ENCODE measurements at places on chromosomes 6 and 20. TPM values are rescaled to one million over a fixed set of nuclear protein-coding genes. Genes with fewer than 3 reads are reported as not detected.

DNA sequence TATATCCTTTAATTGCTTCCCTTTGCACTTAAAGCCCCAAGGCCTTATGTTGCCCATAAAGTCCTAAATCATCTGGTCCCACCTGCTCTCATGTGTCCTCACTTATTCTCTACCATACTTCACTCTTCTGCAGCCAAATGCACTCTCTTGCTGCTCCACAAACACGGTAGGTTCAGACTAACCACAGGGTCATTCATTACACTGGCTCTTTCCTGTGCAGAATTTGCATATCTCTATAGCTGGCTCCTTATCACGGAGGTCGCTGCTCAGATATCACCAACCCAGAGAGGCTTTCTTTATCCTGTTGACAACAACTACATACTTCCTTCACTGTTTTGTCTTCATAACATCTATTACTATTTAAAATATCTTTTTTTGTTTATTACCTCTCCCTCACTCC, 86.8 kb downstream of the MOXD1 start:
- no peaks in the 10 kb centered on the region for H3K27me3 ChIP-seq
- H3K4me1 ChIP-seq: no peaks in the 10 kb centered on the region
- DNase-seq: no peak
- H3K36me3 ChIP-seq: no peaks in the 10 kb centered on the region

DNA sequence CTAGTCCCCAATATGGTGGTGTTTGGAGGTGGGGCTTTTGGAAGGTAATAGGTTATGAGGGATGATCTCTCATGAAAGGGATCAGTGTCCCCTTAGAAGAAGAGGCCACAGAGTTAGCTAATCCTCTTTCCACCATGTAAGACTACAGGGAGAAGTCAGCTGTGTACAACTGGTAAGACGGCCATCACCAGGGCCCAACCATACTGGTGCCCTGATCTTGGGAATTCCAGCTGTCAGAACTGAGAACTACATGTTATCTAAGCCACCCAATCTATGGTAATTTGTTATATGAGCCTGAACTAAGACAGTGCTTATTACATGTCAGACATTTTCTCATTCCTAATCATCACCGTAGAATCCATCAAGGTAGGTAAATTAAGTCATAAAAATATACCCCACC, 77.7 kb upstream of the ZNF217 start:
- no peak overlapping the region for H3K4me3 ChIP-seq
- H3K36me3 ChIP-seq: no peaks in the 10 kb centered on the region
- DNase-seq: no peak
- H3K27ac ChIP-seq: no peak overlapping the region

DNA sequence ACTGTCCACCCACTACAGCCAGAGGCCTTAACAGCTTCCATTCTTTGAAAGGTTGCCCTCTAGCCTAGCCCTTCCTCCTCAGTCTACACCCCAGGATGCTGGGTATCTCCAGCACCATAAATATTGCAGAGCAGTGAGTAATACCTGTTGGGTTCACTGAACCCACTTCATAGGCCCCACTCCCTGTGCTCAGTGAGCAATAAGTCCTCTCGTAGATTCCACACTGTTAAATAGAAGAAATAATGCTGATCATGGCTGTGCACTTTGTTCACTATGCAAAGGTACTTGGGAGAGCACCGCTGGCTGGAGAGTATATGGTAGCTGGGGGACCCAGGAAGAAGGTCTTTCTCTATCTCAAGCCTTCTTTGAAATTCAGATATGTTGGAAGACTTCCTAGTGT, 87.3 kb downstream of the RSPH3 start:
- peaks cover 10% of the 10 kb centered on the region for H3K4me1 ChIP-seq
- DNase-seq: no peak
- H3K27me3 ChIP-seq: no peaks in the 10 kb centered on the region
- H3K4me3 ChIP-seq: no peak overlapping the region
- H3K27ac ChIP-seq: no peak overlapping the region

DNA sequence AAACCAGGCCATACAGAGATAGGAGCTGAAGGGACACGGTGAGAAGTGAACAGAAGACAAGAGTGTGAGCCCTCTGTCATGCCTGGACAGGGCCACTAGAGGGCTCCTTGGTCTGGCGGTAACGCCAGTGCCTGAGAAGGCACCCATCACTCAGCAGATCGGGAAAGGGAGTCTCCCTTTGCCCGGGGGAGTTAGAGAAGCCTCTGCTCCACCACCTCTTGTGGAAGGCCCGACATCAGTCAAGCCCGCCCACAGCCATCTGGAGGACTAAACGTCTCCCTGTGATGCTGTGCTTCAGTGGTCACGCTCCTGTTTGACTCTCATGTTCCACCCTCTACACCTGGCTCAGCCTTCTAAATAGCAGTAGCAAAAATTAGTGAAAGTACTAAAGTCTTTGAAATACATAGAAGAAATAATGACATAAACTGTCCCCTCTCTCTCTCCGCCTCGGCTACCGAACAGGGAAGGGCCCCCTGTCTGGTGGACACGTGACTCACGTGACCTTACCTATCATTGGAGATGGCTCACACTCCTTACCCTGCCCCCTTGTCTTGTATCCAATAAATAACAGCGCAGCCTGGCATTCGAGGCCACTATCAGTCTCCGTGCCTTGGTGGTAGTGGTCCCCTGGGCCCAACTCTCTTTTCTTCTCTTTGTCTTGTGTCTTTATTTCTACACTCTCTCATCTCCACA, 66.7 kb downstream of the RPP21 start:
- H3K27me3 ChIP-seq: peaks cover 46% of the 10 kb centered on the region
- no peaks in the 10 kb centered on the region for H3K4me1 ChIP-seq
- no peak overlapping the region for H3K27ac ChIP-seq
- no peak for DNase-seq
- H3K4me3 ChIP-seq: no peak overlapping the region

DNA sequence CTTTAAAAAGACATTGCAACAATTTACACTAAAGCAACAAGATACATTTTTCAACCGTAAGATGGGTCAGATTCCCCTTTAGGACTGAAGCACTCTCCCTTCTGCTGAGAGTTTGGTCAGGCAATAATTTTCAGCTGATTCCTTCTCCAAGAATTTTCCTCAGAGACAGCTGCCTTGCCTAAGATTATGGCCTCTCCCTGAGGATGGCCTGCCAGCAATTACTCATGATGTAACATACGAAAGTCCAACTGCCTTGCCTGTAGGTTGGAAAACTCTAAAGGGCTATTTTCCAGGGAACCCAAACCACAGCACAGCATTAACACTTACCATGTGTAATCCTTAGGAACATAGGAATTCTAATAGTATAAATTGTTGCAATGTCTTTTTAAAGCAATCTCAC, 229.1 kb upstream of the FLRT3 start:
- H3K4me1 ChIP-seq: no peaks in the 10 kb centered on the region
- H3K4me3 ChIP-seq: no peak overlapping the region
- no peaks in the 10 kb centered on the region for H3K27me3 ChIP-seq
- H3K36me3 ChIP-seq: no peaks in the 10 kb centered on the region

DNA sequence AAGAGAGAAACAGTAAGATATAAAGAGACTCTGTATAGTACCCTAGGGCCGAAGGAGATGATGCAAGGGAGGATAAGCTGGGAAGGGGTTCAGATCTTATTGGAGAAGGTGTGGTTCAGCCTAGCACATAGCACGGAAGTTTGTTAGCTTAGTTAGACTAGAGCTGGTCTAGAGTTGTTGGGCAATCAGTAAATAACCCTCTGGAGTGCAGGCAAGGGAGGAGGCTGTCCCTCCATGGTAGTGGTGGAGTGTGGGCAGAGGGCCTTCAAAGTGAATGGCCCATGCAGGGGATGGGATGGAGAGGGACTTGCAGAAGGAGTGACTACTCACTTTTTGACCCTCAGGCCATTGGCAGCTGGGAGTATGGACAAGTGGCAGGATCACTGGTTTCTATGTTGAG, 20.0 kb downstream of the TULP4 start:
- no peaks in the 10 kb centered on the region for H3K27me3 ChIP-seq
- H3K27ac ChIP-seq: no peak overlapping the region
- H3K4me3 ChIP-seq: no peak overlapping the region
- H3K4me1 ChIP-seq: no peaks in the 10 kb centered on the region
- no peaks in the 10 kb centered on the region for H3K36me3 ChIP-seq

DNA sequence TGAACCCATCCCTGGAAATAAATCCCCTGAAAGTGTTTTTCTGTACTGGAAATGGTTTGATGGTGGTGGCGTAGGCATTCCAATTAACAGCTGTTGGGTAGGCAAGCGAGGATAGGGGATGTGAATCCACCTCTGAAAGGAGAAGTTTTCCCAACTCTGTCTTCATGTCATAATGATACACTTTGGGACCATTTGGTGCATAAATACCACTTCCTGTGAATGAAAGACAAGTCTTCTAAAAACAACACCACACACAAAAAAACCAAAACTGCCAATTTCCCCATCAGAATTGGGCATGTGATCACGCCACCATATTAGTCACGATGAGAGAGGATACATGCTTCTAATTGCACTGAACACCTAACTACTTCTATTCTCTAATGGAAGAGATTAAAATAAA, 6.4 kb downstream of the VNN2 start:
- no peaks in the 10 kb centered on the region for H3K36me3 ChIP-seq
- H3K4me1 ChIP-seq: no peaks in the 10 kb centered on the region
- H3K27me3 ChIP-seq: no peaks in the 10 kb centered on the region
- no peak for DNase-seq
- no peak overlapping the region for H3K4me3 ChIP-seq
- H3K27ac ChIP-seq: no peak overlapping the region

DNA sequence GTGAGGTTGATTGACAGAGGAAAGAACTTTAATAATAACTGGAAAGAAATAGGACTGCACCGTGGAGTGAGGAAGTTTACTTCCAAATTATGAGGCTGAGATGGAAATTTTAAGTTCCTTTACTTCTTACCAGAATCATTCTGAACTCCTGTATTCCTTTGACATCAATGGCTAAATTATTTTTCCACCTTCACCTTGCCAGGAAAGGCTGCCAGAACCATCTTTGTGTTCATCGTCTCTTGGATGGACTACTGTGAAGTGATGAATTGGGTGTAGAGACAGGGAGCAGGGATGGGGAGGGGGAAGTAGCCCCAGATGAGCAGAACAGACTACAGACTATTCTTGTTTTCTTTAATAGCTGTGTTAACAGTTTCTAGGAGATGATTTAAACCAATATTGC, 102.1 kb upstream of the CEP162 start:
- H3K4me1 ChIP-seq: peaks cover 14% of the 10 kb centered on the region
- H3K4me3 ChIP-seq: no peak overlapping the region

GRCh38 chr6:158503846-158504245, 56.0 kb upstream of the TMEM181 start:
- H3K4me3 ChIP-seq: no peak overlapping the region
- H3K27me3 ChIP-seq: no peaks in the 10 kb centered on the region
- H3K27ac ChIP-seq: no peak overlapping the region
- no peak for DNase-seq
- H3K36me3 ChIP-seq: peaks cover 51% of the 10 kb centered on the region

DNA sequence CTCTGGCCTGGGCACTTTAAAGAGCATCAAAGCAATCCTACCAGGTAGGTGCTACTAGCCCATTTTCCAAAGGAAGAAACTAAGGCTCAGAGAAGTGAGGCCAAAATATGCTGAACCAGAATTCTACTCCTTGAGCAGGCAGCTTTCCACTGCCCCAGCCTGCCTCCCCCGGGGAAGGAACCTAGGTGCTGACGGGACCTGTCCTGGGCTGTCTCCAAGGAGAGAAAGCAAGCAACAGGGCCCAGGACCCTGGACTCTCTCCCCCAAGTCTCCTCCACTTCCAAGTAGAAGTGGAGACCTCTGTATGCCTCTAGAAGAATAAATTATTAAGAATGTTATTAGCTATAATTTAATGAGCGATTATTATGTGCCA, 159.5 kb downstream of the MRPL14 start:
- no peak for DNase-seq
- H3K4me1 ChIP-seq: peaks cover 31% of the 10 kb centered on the region

DNA sequence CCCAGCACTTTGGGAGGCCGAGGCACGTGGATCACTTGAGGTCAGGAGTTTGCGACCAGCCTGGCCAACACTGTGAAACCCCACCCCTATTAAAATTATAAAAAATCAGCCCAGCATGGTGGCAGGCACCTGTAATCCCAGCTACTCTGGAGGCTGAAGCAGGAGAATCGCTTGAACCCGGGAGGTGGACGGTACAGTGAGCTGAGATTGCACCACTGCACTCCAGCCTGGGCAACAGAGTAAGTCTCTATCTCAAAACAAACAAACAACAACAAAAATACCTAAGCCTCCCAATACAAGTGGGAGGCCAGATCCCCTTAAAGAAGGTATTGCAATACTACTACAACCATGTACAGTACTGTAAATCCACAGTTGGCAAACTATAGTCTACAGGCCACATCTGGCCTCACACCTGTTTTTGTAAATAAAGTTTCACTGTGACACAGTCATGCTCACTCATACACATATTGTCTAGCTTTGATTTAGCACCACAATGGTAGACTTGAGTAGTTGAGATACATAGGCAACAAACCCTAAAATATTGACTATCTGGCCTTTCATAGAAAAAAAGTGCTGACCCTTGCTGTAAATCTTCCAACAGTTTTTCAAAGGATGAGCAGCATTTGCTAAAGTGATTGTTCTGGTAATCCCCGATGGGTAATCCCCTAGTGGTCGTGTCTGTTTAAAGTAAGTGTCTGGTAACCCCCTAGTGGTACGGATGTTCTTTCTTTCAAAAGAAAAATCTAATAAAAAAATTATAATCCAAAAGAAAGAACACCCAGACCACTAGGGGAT, 202.0 kb downstream of the RNGTT start:
- no peaks in the 10 kb centered on the region for H3K4me1 ChIP-seq
- no peak for DNase-seq
- no peaks in the 10 kb centered on the region for H3K27me3 ChIP-seq
- H3K36me3 ChIP-seq: no peaks in the 10 kb centered on the region

DNA sequence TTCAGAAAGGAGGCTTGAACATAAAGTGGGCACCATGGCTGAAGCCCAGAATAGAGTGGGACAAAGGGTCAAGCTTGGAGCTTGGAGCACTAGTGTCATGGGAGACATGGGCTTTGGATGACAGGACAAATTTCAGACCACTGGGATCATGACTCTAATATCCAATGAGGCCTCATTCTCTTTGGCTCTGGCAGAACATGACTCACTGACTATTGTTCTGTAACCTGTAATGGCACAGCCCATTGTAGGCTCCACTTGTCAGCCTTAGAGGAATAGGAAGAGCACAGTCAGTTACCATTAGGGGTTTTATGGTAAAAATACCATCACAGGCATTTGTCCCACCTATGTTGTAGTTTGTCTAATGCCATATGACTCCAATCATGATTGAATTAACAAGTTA, 34.0 kb upstream of the MMS22L start:
- no peaks in the 10 kb centered on the region for H3K4me1 ChIP-seq
- H3K27me3 ChIP-seq: no peaks in the 10 kb centered on the region
- H3K27ac ChIP-seq: no peak overlapping the region
- DNase-seq: no peak

- H3K4me1 ChIP-seq: peaks cover 22% of the 10 kb centered on the region
- no peak overlapping the region for H3K4me3 ChIP-seq
- no peak for DNase-seq
- no peaks in the 10 kb centered on the region for H3K27me3 ChIP-seq
Observed at GRCh38 chr6:136720045-136720770, 72.1 kb downstream of the MAP3K5 start.

MEP1A gene
- not detected for total RNA-seq

FHL5 gene
- 33.7 TPM for total RNA-seq

RRBP1 gene
- total RNA-seq: 61.5 TPM

HEY2 gene
- 1.7 TPM for total RNA-seq

PLN gene
- total RNA-seq: 262 TPM

FAM184A gene
- total RNA-seq: 11.2 TPM

XRN2 gene
- total RNA-seq: 49.0 TPM

Measured in esophagus muscularis mucosa (tissue), 4 donors.